ENCODE measurements at places on chromosomes 1 and 21.

GRCh38 chr1:3052501-3052900 is 16.5 kb upstream of the PRDM16 start:
- DNase-seq = no peak

DNA sequence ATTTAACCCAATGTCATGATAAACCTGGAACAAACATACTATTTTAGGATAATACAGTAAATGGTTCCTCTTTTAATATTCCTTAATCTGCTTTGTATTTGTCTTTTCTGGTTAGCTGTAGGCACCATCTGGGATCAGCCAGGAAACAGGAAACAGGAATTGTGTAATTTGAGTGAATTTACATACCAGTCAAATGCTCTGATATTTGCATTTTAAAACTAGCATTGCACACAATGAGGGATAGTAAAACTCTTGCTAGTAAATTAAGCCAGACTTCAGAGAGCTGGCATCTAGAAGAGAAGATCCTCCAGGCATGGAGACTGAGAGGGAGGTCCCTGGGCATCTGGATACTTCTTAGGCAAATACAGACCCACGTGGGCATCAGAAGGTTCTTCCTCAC is 103.5 kb downstream of the HMCN1 start:
- no peak for DNase-seq

DNA sequence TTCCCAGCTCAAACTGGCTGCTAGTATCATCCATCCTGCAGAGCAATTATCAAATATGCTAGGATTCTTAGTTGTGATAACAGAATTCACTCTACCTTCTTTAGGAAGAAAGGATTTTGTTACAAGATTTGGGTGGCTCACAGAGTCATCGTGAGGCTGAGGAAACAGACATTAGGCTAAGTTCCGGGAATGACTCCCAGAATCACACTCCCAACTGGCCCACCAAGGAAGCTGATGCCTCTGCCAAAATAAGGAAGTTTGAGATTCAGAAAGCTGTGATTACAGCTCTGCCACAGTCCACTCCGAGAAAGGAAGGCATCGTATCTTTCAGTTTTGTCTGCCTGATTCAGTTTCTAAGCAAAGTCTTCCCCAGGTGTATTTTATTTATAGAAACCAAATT is 50.6 kb upstream of the LYPLAL1 start:
- no peak for DNase-seq

- DNase-seq = no peak
Measured at GRCh38 chr1:172494166-172494565, 38.8 kb upstream of the SUCO start.

DNA sequence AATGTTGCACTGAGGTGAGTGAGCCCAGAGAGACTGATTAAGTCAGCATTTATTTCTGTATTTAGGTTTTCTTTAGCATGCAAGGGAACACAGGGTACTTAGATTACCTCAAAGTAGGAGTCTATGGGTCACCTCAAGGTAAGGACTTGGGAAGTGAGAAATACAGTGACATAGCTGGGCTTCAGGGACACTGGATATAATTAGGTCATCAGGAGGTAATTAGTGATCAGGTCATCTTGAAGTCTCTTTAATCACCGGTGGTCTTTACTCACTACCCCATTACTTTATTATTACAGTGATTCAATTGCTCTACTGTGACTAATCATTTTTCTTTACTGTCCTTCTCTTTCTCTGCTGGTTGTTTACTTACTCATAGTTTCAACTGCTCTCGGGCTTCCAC is 59.9 kb upstream of the KCNK1 start:
- DNase-seq = no peak

- no peak for DNase-seq
Measured at GRCh38 chr1:7975212-7975865, 13.8 kb downstream of the PARK7 start.

DNA sequence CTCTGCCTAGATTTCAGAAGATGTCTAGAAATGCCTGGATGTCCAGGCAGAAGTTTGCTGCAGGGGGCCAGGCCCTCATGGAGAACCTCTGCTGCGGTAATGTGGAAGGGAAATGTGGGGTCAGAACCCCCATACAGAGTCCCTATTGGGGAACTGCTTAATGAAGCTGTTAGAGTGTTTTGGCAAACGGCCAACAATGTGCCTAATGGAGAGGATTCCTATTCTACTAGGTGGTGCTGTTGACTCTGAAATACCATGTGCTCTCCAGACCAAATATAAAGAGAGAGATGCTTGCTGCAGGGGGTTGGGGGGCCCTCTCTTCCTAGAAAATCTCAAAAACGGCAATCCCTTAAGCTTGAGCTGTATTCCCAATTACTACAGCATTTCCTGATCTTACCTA is 57.1 kb upstream of the DR1 start:
- no peak for DNase-seq

DNA sequence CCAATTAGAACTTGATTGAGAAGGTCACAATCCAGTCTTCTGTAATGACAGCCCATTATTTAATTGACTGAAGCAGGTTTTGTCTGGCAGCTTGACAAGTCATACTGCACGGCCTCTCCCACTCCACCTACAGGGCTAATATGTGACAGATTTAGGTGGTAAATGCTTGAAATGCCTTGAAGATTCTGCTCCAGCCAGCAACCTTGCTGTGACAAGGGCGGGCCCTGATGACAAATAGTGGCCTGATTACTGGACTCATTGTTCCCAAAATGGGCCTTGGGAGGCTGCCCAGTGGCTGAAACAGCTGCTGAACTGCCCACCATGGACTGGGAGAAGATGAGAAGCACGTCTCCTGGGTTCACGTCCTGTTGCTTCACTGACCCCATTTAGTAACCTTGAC is 30.0 kb upstream of the CRNN start:
- DNase-seq = no peak

DNA sequence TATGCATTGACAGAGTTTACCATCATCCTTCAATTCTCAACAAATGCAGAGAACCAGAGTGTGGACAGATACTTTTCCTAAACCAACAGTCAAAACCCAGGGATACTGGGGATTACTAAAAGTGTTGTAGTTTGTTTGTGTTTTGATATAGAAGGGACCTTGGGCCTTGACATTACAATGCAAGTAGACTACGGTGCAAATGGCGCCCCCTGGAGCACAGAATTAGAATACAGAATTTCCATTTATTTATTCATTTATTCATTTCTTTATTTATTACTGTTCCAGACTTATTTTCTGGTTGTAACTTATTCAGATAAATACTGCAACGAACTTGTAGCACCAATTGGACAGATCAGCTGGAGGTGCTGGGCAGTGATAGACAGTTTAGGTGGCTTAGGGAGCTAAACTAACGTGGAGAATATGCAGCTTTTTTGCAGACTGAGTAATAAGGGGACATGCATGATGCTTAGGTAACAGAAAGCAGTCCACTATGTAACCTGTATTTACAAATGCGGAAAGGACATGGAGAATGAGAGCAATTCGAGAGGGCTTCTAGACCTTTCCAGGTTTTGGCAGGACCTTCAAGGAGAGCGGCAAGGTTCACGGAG is 42.6 kb downstream of the KIRREL1 start:
- no peak for DNase-seq

DNA sequence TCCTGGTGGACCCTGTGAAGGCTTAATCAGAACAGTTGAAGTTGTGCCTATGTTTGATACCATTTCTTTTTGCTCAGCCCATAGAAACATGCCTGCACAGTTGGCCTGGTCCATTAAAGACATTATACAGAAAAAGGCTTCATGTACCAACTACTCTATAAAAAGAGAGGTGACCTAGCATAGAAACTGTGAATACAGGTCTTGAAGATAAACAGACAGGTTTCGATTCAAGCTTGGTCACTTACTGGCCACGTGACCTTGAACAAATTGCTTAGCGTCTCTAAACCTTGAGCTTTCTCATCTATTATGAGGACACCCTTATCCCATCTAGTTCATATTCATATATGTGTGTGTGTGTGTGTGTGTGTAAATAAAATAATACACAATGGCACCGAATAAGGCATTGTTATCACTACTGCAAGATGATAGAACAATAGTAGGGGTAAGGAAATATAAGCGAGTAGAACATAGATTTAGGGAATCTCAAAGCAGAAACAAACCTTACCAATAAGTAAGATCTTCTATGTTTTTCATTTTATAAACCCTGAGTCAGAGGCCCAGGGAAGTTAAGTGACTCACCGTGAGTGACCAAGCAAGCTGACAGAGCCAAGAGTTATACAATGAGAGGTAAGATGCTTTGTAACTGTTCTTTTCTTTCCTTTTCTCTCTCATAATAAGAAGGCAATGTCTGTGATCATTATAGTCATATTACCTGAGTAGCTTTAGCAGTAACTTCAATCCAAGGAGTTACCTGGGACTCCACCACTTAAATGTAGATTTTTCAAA is 476.8 kb upstream of the DEPDC1 start:
- DNase-seq = no peak

GRCh38 chr1:6365047-6365446 is 28.5 kb downstream of the ACOT7 start:
- no peak for DNase-seq

DNA sequence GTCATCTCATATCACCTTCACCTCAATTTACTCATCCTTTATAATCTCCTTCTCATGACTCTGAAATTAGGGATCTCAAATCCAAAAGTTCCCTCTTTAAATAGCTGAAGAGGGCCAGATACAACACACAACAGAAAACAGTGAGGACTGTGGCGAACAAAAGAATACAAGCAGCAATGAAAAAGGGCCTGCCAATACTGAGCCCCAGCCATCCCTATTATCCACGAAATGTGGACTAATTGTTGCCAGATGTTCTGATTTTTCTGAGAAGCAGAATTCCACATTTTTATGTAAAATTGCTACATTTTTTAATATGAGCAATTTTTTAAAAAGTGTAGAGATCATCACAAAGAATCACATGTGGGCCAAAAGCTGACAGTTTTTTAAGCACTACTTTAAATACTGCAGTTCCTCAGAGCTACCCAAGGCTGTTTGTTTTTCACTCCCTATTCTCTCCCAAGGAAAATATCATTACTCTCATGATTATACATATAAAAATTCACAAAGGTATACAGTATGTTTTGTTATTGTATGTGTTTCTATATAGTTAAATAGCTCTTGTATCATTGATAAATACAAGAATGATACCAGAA is 90.0 kb downstream of the ASH1L start:
- DNase-seq = no peak

GRCh38 chr1:113780374-113781146 is 21.3 kb upstream of the PHTF1 start:
- DNase-seq = no peak

DNA sequence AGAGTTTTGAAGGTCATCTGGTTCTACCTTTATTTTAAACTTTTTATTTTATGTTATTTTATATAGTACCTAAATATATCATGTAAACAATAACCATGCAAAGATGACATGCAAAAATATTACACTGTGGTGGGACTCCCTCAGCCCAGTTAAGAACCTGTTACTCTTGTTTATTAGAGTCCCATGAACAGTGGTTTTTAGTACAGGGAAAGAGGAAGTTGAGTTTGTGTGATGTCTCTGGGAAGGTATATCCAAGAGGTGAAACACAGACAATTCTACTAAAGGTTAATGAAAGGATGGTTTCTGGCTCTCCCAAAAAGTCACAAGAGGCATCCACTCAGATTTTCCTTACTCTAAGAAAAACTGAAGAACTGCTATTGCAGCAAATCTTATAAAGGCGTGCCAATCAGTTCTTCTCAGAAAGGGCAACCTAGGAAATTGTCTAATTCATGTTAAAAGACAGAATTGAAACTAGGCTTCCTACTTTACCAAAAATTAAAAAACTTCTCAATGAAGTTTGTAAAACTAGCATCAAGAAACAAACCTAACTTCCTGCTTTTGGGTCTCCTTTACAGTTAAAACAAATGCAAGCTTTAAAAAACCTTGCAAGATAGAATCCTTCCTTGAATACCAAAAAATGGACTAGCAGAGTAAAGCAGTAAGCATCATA is 19.9 kb downstream of the GFI1 start:
- DNase-seq = no peak

- DNase-seq = no peak
Measured at GRCh38 chr1:72281144-72281543, 1.2 kb downstream of the NEGR1 start.

DNA sequence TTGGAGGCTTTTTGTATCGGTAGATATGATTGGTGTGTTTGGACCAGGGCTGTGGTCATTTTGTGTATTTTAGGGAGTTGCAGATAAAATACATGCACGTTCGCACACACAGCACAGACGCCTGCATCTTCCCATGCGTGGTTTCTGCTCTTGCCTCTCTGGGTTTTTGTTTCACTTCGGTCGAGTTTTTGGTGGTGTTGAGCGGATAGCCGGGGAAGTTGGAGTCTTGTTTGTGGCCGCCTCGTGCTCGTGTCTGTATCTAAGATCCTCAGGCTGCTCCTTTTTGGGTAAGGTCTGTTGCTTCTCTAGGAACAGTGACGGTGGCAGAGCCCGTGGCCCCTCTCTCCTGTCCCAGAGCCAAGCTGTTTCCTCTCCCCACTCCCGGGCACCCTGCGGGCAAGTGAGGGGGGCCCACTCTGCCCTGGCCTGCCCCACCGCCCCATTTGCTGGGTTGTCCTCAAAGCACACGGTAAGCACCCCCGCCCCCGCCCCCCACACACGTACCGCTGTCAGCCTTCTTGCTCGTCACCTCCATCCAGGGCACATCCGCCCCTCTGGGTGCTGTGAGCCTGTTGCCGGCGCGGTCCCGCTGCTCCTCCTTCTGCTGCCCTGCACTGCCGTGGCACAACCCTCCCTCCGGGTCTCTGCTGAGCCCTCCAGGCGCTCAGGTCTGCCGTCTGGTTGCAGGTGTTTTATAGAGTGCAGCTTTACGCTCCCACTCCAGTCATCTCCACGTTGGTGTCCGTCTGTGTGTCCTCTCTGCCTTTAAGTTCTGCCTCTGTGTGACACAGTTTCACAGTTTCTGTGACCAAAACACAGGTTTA is 51.9 kb downstream of the AGPAT3 start:
- peak; percentile 26 for DNase-seq
